Trophoblast cell (in vitro differentiated cells and primary cell): ENCODE measurements at places on chromosomes 3 and 15.

DNA sequence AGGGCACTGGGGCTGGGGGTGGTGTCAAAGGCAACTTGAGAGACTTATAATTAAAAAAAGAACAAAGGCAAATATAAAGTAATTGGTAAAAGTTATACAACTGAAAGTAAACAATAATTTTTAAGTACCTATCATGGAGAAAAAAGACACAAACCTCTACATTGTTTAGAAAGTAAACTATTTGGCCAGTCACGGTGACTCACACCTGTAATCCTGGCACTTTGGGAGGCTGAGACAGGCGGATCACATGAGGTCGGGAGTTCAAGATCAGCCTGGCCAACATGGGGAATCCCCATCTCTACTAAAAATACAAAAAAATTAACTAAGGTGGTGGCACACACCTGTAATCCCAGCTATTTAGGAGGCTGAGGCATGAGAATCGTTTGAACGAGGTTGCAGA is 25.8 kb downstream of the RPSA start:
- DNase-seq = peak; percentile 35

- no peak for DNase-seq
Measured at GRCh38 chr3:2945121-2945520, 165.1 kb downstream of the IL5RA start.

DNA sequence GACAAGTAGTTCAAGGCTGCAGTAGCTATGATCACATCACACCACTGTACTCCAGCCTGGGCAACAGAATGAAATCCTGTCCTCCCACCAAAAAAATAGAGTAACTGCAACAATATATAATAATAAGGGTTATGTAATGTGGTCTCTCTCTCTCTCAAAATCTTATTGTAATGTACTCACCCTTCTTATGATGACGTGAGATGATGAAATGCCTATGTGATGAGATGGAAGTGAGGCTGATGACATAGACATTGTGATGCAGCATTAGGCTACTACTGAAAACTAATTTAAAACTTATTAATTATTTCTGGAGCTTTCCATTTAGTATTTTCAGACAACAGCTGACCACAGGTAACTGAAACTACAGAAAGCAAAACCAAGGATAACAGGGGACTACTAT is 27.4 kb downstream of the TASOR start:
- no peak for DNase-seq

DNA sequence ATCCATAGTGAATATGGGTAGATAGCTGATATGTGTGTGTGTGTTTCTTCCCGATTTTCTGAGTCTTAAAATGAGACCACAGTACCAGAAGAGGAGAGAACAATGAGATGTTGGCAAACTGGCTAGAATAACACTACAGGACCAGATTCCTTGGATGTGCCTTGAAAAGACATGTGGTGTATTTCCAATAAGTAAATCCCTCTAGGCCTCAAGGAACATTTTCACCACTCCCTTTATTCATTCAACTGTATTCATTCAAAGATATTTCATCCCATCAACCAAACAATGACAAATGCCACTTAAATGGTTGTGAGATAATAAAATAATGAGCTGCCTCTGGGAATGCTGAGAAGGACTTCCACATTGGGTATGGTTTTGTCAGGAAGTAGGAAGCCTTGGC is 8.7 kb upstream of the BNC1 start:
- DNase-seq = no peak

DNA sequence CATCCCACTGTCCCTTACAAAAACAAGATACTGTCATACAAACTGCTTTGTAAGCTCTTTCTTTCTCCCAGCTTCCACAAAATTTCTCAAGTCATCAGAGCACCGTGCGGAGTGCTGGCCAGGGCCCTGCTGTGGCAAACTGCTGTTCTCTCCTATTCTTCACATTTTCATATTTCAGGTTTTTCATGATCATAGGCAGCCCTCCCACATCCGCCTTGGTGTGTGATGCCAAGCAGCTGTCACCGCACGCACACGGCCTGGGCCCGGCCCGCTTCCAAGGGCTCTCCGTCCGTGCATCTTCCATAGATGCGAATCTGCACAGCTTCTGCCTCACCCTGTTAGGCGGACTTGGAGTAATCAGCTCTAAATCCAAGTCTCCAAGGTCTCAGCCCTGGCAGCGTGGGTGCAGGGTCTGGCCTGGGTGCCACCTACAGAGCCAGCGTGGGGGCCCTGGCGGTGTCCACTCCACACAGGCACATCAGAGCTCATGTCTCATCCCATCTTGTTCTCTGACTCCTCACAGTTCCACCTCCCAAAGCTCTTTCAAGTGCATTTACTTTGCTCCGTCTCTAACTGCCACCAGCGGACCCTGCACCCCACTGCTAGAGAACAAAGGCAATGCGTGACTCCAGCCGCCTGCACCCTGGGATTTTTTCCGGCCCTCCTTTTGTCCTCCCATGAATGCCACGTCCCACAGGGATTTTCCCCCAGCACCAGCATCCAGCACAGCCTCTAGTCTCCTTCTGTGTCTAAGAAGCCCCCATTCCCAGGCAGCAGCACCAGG is 27.2 kb downstream of the CYFIP1 start:
- DNase-seq = no peak

DNA sequence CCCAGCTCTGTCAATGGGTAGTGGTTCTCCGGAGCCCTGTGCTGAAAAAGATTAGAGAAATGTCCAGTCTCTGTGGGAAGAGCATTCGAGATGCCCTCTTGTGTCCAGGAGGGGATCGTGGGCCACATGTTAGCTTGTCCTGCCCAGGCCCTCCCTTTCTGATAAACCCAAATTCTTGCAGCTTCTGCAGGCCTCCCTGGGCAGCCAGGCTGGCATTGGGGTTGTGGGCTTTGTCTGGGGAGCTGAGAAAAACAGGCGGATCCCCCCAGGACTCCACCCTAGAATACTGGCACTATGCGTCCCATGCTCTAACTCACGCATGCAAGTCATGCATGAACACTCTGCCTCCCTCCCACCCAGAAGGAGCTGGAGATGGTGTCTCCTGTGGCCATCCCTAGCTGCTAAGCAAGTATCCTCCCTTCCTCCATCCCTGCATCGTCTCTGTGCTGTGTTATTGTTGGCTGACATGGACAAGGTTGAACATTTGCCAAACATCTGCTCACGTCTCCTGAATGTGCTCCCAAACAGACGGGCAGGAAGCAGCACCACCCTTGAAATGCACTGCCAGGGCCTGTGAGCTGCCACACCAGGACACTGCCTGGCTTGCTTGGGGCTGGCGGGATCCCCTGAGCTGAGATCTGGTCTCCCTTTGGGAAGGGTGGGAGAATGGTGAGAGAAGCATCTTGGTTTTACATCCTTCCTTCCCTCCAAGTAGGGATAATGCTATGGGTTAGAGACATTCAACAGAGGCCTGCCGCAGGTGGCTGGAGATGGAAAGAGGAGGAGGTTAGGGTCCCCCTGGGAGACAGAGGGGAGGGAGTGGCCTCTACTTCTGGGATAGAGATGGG is 26.5 kb downstream of the CFAP161 start:
- no peak for DNase-seq

DNA sequence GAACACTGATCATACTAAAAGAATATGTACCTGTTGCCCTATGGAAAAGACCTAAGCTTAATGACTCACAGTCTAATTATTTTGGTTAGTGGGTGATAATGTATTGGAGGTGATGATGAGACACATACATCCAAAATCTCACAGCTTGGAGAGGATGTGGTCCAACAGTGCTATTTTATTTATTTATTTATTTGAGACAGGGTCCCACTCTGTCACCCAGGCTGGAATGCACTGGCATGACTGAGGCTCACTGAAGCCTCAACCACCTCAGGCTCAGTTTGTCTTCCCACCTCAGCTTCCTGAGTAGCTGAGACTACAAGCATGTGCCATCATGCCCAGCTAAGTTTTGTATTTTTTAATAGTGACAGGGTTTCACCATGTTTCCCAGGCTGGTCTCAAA is 35.0 kb downstream of the LPP start:
- no peak for DNase-seq

GRCh38 chr15:41489641-41490040 is 4.0 kb upstream of the ITPKA start:
- no peak for DNase-seq

DNA sequence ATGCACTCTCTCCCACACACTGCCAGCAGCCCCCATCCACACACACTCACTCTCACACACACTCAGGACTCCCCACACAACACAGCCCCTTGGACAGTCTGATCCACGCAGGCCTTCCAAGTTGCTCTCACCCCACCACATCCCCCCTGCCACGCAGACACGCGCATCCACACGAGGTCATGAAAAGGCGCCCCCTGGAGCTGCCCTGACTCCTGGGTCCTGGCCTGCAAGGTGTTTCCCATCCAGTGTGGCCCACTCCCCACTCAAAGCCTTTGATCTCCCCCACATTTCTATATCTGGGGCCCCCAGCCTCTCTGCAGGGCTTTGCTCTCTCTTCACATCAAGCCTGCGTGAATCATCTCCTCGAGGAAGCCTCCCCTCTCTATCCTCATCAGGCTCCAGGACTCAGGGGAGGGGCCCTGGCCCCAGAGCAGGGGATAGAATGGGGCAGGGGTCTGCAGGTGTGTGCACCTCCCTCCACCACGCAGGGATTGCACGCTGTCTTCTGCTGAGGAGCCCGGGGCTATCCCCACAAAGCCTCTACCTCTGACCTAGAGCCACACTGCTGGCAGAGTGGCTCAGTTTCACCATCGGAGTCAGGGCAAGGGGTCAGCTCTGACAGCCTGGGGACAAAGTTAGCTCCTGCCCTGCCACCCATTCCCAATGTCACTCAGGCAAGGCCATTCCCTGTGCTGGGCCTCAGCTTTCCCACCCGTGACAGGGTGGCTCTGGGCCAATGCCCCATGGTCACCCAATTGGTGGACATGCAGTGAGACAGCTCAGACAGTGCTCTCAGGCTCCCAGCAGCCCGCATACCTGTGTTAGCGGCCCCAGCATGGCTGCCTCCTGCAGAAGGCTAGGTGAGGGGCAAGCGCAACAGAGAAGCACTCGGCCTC is 6.4 kb downstream of the MYL3 start:
- DNase-seq = no peak

GRCh38 chr3:84759361-84759760 is 199.4 kb upstream of the CADM2 start:
- no peak for DNase-seq

DNA sequence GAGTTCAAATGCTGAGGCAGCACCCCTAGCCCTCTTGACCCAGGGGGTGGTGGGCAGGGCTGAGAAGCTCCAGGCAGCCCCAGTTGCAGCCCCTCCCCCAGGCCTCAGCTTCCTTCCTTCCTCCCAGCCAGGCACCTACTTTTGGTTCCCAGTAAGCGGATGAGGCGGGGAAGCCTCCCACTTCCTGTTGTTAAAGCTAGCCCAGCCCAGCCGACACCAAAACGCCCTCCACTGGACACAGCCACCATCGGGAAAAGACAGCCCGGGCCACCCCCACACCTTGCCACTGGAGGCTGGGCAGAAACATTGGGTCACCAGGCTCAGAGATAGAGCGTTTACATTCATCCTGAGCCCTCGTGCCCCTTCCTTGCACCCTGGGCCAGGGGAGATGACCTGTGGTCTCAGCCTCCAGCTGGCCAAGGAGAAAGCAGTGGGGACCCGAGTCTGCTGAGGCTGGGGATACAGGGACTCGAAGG is 3.5 kb downstream of the DUSP7 start:
- no peak for DNase-seq

GRCh38 chr15:74386496-74387140 is 19.2 kb upstream of the CYP11A1 start:
- DNase-seq = no peak

- DNase-seq = no peak
Measured at GRCh38 chr3:150072576-150072975, 101.9 kb upstream of the PFN2 start.

- peak; percentile 76 for DNase-seq
Measured at GRCh38 chr3:55160241-55160983, 232.6 kb upstream of the LRTM1 start.

DNA sequence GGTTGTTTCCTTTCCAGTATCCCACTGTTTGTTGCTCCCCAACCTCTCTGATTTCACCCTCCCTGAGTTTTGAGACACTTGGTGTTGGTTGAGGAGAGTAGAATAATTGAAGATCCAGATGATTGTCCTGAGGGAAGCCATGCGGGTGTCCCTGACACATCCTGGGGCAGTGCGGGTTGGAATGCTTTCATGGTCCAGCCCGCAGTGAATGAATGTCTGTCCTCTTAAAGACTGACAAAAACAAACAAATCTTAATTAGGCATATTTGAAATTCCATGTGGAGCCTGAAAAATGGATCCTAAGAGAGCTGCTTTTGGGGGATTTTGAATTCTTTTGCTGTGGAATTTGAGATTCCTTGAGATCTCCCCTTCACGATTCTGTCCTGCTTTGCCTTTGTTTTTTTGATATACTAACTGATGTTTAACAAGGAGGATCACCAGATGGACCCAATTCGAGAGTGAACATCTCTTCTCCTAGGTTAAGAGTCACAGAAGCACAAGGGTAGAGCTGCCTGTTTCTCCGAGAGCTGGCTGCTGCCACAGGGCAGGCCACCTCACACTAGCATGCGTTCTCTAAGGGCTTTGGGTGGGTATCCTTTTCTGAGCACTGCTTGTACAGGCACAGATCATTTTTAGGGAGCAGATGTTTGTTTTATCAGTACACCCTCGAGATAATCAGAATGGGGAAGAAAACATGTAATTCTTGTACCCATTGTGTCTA is 47.4 kb downstream of the GPR171 start:
- peak; percentile 85 for DNase-seq

DNA sequence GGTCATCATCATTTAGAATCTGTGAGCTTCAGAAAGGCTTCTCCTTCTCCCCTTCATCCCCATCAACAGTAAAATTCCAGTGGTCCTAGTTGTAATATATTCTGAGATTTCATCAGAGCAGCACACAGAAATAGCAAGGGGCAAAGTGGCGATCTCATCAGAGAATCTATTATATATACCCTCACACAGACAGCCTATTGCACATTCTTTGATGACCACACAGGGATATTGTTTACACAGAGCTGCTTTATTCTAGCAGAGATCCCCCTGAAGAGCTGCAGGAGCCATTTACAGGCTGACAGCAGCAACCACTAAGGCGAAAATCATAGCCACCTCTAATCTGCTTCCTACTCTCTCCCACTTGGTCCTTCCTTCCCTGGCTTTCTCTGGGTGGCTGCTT is 42.0 kb upstream of the CRBN start:
- DNase-seq = no peak

- no peak for DNase-seq
Measured at GRCh38 chr15:41849861-41850260, 11.2 kb downstream of the PLA2G4B start.

- no peak for DNase-seq
Measured at GRCh38 chr3:99951701-99952100, 134.0 kb downstream of the CMSS1 start.

GRCh38 chr15:69857686-69858391 is 239.9 kb downstream of the TLE3 start:
- DNase-seq = no peak
